ENCODE measurements at places on chromosomes 2 and 18.

DNA sequence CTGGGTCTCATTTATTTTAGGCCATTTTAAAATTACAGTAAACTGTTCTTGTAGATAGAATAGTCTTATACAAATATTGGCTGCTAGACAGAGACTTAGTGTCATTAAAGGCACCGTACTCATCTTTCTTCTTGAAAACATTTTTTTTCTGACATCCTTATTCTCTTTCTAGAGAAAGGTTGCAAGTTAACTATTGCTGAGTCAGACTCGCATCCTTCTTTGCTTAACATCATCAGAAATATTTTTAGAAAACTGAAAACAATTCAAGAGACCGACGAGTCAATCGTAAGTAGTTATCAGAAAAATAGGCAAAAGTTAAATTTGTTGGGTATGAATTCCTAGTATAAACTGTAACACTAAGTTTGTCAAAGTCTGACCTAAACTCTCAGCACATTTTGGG is 72.2 kb downstream of the HNMT start:
- DNase-seq: no peak

DNA sequence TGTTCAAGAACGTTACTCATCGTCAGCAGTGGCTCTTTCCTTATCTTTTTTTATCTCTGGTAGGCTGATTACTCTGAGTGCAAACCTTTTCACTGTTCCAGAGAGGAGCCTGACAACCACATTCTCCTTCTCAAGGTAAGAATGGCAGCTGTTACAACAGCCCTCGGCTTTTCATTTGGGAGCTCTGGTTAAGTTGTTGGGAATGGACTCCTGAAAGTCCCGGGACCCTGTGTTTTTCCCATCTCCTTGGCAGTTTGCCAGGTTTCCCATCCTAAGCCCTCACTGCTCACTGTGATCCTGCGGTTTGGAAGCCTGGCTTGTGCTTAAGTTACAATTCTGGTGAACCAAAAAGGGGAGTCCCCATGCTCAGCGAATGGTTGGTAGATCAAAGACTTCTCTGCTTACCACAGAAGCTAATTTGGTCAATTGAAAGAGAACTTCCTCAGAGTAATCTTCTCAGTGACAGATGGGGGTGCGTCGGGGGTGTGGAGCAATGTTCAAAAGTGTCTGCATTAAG is 122.3 kb downstream of the LYPD6B start:
- DNase-seq: no peak

GRCh38 chr2:68351997-68352396 is 13.1 kb upstream of the PLEK start:
- DNase-seq: no peak

- DNase-seq: peak; percentile 57
These were observed 163.5 kb upstream of the NT5C1B start for GRCh38 chr2:18752667-18753422.

DNA sequence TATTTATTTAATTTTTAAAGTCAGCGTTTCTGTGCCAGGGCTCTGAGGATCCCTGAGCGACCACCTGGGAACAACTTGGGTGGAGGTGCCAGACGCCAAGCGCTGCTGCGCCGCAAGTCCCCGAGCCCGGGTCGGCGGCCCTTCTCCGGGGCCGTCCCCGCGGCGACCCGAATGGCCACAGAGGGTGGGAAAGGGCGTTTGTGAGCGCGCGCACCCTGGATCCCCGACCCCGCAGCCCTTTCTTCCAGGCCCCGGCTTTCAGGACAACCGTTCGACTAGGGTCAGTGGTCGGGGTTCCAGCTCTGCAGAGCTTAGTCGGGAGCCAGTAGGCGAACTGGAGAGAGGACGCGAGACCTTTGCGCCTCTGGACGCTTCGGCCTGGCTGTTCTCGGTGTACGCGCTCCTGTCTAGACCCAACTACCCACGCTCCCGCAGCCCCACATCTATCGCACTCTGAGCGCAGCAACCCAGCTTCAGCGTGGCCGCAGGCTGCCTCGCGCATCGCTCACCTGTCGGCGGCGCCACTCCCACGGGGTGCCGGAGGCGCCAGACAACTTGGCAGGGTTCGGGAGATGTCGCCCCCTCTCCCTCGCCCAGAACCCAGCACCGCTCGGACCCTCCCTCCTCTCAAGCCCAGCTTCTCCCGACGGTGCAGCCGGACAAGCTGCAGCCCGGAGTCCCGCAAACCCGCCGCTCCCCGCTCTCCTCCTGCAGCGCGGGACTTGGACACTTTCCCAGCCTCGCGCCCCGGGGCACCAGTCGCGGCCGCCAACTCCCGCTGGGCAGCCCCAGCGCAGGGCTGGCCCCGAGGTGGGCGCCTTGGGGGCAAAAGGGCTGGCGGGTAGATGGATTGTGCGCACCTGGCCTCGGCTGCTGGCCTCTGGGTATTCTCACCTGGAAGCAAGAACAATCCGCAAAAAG is 758 bp downstream of the LYPD1 start:
- DNase-seq: no peak

DNA sequence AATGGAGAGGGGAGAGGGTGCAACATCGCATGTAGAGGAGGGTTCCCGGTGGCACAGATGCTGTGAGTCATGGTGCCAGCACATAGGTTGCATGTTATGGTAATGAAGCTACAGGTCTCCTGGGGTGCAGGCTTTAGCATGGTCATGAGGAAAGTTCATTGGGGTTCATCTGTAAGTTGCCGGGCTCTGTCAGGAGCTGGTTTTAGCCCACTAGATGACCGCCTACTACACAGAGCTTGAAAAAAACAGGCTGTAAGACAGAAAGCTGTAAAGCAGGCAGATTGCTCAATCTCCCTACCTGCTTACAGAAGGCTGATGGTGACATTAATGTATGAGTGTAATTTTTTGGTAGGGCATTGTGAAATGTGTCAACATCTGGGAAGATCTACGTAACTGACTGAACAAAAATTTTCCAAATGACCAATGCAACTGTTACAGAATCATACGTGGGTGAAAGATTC is 23.9 kb downstream of the DYSF start:
- DNase-seq: no peak

DNA sequence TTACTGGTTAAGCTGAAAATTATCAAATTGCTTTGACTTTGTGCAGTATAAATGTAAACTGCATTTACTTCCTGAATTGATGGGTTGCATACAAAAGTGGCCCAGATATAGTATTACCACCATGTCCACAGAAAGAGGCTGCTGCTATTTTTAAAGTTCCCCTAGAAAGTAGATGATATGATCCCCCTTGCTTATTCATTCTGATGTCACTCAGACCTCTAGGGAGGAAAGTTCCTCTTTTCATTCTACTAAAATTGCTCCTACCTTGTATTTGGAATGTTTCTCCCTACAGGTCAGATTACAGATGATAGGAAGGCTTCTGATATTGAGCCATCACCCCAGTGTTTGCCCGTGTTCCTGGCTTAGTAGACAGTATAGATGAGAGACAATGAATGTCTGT is 247.6 kb upstream of the TNP1 start:
- DNase-seq: no peak
